ENCODE measurements at places on chromosomes 1 and 21.
A peak's percentile ranks its signal among the peaks of the same experiment; 100 is the strongest.

- DNase-seq = no peak
These were observed 15.5 kb upstream of the NPPB start for GRCh38 chr1:11874258-11874562.

DNA sequence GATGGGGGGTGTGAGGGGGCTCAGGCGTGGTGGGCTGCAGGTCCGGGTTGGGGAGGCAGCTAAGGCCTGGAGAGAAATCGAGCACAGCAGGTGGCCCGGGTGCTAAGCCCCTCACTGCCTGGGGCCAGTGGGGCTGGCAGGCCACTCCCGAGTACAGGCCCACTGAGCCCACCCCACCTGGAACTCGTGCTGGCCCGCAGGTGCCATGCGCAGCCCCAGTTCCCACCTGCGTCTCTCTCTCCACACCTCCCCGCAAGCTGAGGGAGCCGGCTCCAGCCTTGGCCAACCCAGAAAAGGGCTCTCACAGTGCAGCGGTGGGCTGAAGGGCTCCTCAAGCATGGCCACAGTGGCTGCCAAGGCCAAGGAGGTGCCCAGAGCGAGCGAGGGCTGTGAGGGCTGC lies 1047.1 kb upstream of the ADGRL4 start:
- DNase-seq = no peak

DNA sequence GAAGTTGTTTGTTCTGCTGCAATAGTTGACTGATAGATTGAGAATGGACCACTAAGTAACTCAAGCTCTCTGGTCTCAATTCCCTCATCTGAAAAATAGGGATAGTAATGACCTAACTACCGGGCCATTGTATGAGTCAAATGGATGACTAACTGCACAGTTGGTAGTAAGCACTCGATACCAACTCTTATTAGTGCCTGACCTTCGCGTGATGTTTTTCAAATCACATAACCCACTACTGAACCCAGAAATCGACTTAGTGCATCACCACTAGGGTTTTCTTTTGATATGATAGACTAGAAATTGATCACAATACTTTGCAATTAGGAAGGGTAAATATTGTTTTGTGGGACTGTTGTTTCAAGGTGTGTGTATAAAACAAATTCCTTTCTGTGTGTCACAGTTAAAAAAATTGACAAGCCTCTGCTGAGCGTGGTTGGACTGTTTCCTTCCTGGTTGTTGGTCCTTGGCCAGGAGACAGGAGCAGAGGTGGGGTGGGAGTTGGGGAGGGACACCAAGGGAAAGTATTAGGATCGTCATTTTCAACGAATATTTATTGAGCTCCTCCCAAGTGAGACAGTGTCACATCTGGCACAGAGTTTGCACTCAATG lies 54.0 kb upstream of the LRP8 start:
- DNase-seq = no peak

DNA sequence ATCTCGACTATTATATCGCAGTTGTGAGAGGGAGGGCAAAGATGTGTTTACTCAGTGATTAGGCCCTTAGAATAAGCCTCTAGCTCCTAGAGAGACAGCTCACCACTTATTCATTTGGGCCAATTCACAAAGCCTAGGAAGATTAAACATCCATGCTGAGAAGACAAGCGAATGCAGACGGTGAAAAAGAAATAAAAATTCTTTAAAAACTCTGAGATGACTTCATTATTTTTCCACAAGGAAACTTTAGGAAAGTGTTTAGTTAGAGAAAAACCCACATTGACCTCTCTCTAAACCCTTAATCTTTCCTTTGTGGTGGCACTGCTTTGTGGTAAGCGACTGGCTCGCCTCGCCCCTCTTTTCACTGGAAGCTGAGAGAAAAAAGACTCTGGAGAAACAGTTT lies 146.8 kb upstream of the DMRTA2 start:
- no peak for DNase-seq

DNA sequence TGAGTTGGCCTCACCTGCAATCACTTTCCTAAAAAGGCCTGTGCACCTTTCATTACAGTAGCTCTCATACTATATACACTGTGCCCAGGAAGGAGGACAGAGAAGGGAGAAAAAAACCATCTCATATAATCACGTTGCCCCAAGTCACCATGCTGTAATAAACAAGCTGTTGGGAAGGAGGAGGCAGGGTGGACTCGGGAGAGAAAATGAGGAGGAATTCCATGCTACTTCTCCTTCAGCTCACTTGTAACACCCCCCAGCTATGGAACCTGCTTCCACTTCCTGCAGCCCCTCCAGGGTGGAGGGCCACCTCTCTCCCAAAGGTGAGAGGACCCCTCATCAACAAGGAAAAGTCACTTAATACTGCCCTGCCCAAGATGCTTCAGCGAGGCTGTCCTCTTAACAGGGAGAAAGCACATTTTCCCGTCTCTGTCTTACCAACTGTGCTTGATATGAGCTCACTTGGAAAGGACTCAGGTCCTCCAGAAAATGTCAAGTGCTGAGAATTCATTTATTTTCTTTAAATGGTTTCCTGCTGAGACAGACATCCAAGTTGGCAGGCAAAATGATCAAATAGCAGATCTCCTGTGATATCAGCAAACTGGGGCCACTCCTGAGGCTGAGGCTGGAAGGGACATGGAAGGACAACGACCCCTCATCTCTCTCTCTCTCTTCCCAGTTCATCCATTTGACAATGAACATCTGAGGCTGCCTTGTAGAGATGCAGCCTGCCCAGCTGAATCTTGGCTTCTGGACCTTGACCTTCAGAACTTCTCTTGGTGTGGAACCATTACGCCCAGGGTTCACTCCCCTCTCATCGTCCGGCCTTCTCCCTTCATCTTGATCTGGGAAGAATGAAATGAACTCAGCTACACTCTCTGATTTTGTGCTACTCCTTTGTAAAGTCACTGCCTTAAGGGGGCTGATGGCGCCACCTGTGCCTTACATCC lies 54.0 kb downstream of the CAPN9 start:
- DNase-seq = no peak

DNA sequence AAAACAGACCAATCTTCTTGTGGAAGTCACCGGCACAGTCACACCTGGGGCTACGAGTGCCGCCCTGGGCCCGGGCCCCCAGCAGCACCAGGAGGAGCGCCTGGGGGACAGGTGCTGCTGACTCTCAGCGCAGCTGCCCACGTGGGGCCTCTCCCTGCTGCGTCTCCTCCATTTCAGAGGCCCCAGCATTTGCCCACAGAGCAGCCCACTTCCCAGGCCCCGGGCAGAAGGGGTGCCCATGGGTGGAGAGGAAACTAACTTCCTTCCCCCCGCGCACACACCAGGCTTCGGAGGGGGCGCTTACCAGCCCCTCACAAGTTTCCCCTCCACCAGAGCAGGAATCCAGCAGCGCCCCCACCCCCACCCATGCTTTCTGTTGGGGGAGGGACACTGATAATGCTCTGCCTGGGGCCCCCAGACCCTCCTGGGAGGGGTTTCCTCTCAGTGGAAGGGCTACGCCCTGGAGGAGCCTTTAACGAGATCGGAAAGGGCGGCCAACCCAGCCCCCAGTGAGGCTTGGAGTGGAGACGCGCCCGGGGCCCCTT lies 440 bp downstream of the TNFRSF25 start:
- peak; percentile 59 for DNase-seq

DNA sequence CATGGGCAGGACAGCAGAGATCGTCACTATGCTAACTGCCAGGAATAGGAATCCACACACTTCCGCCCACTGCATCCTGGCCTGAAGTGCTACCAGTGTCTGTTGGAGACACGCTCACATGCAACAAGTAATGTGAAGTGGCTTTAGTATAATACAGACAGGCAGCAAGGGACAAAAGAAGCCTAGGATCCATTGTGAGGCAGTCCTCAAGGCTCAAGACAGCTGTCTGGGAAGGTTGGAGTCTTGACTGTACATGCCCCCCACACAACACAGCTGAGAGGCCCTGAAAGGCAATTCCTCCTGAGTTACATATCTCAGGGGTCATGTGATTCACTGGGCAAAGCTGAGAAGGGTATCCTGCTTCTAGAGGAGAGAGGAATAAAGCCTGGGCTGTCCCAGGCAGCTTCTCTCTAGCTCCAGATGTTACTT lies 39.9 kb upstream of the CD1D start:
- DNase-seq = no peak

DNA sequence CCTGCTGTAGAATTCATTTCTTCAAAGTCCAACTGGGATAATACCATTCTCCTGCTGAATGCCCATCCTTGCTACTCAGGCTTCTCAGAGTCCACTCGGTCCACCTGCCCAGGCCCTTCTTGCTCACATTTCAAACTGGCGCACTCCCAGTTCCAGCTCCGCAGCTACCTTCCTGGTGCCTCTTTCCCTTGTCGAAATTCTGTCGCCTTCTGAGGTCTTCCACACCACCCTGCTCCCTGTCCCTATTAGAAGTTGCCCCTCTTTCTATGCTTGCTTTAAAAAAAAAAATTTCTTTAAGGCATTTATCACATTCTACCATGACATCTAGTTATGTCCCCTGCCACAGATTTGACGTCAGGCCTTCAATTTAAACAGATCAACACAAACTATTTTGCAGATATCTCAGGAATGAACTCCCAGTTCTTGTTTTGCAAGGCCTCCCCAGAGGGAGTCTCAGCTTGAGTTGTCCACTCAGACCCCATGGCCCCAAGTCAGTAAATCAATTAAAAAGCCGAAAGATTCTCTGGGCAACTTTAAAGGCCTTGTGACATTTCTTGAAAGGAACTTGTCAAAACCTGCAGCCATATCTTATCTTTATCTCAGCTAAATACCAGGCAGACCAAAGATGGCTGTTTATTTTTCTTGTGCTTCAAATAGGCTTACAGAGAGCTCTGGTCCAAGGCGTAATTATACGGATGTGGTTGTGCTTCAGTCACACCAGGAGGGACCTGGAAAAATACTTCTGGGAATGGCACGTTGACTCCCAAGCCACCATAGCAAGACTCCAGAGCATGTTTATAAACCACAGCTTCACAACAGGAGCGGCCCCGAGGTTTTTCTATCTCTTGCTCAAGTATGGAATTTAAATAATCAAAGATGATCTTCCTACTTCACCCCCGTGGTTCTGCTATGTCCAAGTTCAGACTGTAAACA lies 2.2 kb downstream of the FAM89A start:
- no peak for DNase-seq

GRCh38 chr1:36475910-36476604 lies 6.7 kb downstream of the CSF3R start:
- DNase-seq = no peak

Measured in CD4-positive, alpha-beta T cell treated with Interleukin-12 subunit alpha and Interleukin-12 subunit beta, for 1 hour (primary cell).